ENCODE measurements at places on chromosomes 6 and 20. TPM values are rescaled to one million over a fixed set of nuclear protein-coding genes. Genes with fewer than 3 reads are reported as not detected.
A peak's percentile ranks its signal among the peaks of the same experiment; 100 is the strongest.

- peak; percentile 27 for DNase-seq
Measured at GRCh38 chr20:10672624-10673127, 1.1 kb downstream of the JAG1 start.

- DNase-seq, result peak; percentile 42
Measured at GRCh38 chr6:45663251-45664221, 285.8 kb upstream of the SUPT3H start.

- no peak for DNase-seq
Measured at GRCh38 chr6:43982084-43982625, 145.1 kb downstream of the MRPL14 start.

GRCh38 chr6:118930680-118931079 is 4.3 kb downstream of the MCM9 start:
- no peak for DNase-seq

FOXS1 gene
- 0.82 TPM for total RNA-seq

OPRL1 gene
- total RNA-seq, result 13.5 TPM
